ENCODE measurements at places on chromosomes 7 and 10. TPM values are rescaled to one million over a fixed set of nuclear protein-coding genes. Genes with fewer than 3 reads are reported as not detected.

DNA sequence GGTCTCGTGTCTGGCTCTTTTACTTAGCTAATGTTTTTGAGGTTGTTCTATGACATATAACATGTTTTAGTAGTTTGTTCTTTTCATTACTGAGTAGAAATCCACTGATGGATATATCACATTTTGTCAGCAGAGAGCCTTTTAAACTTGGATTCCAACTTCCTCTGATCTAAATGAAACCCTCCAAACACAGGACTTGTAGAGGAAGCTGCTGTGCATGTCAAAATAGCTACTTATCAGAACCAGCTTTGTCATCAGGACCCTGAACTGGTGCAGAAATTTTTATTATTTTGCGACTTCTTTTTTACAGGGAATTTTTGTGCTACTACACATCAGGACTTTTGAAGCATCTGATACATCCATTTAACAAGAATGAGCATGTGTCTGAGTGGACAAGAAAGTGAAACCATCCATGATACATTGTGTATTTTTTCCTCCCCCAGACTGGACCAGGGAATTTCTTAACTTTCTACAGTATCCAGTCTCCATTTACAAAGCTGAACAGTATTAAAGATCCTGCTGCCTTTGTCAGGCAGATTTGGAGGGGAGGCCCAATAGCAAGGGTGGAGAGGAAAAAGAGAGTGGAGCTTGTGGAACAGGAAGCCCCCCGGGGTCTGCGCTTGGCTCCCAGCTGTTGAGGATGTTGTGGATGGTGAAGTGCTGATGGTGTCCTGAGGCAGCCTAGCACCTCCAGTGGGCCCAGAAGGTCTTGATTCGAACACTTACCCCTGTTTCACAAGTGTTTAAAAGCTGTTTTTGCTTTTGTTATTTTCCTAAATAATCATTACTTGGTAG is 29.3 kb upstream of the MTPAP start:
- no peak for DNase-seq

Gene FRMPD2
- total RNA-seq, result not detected

DNA sequence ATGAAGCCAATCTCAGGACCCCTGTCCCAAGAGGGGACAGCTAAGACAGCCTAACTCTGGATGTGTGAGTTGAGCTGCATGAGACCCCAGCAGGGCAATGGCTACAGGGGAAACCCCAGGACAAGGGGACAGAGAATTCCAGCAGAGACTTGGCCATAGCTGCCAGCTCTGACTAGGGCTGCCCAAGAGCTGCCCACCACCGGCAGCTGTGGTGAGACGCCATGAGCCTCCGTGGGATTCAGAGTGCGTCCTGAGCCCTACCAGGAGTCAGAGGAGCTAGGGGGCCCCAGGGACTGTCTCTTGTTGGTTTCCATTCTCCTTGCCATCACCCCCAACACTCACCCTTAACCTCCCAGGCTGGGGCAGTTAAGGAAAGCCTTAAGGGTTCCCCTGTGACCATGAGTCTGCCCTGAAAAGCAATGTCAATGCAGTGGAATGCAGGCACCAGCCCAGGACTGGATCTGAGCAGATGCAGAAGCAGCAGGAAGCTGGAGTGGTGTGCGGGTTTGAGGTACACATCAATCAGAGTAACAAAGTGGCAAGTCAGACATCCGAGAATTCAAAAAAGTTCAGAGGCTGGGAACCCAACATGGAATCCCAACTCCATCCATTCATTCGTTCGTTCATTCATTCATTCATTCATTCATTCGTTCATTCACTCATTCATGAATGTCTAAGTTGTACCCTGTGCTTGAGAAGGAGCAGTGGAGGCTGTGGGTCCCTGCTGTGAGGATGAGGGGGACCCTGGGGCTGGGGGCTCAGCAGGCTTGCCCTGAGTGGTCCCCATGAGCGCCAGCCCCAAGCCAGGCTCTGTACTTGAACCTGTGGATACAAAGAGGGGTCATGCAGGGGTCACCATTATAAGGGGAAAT is 52.9 kb downstream of the C10orf120 start:
- DNase-seq, result no peak

DNA sequence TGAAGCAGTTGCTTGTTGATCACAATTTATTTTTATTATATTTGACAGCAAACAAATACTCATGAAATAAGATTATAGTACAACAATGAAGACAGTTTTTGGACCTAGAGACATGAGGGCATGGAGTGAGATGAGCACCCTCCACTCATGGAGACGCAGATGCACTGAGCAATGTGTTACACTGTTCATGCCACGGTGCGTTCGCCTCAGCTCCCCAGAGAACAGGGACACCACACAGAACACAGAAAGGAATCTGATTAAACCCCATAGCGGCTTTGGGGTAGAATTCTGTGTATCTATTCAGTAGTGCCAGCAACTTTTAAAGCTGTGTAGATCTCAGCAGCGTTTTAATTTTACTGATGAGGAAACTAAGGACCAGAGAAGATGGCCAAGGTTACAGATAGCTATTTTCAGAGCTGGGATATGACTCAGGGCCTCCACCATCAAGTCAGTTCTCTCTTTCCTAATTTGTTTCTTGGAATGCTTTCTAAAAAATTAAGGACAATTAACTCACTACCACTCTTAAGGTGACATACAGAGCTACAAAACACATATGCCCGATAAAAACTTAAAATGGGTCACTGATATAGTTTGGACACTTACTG is 33.6 kb downstream of the FAM25A start:
- DNase-seq, result no peak

Gene FASTK
- 74.9 TPM for total RNA-seq

Gene OR6V1
- not detected for total RNA-seq

- DNase-seq, result no peak
Observed at GRCh38 chr7:1710936-1711335, 40.9 kb downstream of the ELFN1 start.

GRCh38 chr7:5693529-5693928 is 87.9 kb downstream of the RNF216 start:
- DNase-seq, result no peak

- DNase-seq, result no peak
Observed at GRCh38 chr10:96718304-96718990, 1.9 kb downstream of the PIK3AP1 start.

Gene SPDYE11
- total RNA-seq, result not detected

DNA sequence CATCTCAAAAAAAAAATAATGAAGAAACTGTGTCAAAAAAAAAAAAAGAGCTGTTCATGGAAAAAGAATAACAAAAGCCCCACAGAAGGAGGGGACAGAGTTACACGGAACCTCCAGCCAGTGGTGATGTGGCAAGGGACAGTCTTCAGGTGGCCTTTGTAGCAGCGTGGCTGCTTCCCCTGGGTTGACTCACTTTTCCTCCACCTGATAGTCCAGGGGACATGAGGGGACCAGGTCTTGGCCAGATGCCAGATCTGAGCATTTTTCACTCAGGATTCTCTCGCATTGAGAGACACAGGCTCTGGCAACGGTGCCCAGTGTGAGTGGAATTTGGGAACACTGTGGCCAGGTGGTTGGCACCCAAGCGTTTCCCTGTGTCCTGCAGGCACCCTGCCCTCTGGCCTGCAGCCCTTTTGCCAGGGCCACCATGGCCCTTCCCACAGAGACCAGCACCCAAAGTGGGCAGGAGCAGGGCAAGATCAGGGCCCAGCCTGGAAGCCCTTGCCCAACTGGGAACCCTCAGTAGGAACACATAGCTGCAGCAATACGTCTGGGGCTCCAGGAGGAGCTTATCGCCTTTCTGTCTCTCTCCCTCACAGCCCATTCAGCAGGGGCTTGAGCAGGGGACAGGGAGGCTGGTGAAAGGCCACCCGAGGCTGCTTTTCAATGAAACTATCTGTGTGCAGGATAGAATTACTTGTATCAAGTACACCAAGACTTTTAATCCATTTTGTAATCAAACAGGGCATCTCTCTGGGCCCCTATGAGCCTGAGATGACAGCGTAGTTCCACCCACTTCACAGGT is 159.1 kb downstream of the UBE2H start:
- DNase-seq, result no peak

DNA sequence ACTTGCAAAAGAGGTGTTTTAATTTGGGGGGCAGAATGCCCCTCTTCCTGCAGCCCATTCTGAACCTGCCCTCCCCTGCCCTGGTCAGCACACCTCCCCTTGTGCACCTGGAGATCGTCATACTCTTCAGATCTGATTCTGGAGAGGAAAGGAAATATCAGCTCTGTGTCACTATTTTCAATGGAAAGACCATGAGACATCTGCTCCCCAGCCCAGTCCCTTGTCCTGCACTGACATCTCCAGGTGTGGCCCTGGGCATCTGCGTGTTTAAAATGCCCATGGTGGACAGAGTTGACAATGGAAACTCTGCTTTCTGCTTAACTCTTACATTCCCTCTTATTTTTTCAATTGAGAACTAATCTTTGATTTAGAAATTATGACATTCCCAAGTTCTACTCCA is 41.6 kb upstream of the RASGEF1A start:
- DNase-seq, result no peak

- no peak for DNase-seq
Observed at GRCh38 chr10:120982507-120982906, 131.3 kb downstream of the WDR11 start.

Gene ASIC3
- total RNA-seq, result 1.3 TPM

Gene CPXM2
- total RNA-seq, result 91.2 TPM

Gene MYO1G
- total RNA-seq, result 0.78 TPM

DNA sequence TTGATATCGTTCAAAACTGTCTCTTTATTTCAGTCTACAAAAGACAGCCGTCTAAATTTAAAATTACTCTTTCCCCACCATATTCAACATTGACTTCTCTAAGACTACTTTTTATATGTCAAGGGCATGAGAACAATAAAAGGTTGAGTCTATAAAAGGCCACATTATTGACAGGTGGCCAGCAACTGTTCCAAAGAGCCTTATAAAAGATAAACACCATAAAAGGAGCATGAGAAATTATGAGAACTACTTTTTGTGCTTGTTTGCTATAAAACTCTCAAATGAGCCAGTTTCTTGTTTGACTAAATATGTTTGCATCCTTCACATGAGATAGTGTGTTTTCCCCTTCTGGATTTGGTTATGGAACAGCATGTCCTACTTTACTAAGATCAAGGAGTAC is 189.2 kb downstream of the THSD7A start:
- no peak for DNase-seq

GRCh38 chr7:30596014-30596641 is 1.4 kb downstream of the GARS1 start:
- DNase-seq, result no peak

DNA sequence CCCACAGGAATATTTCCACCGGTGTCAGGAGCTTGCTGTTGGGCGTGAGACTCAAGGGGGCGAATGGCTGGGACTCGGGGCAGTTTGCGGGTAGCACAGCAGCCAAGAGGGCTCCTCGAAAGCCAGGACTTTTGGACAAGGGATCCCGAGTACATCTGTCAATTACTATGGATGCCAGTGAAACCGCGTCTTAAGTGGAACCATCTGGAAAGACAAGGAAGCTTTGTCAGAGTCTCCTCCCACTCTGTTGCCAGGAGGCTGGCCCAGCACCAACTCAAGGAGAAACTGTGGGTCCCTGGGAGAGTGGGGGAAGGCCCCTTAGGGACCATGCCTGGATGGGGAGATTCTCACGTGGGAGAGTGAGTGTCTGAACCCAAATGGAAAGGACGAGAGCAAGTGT is 57.1 kb downstream of the C10orf143 start:
- DNase-seq, result no peak

DNA sequence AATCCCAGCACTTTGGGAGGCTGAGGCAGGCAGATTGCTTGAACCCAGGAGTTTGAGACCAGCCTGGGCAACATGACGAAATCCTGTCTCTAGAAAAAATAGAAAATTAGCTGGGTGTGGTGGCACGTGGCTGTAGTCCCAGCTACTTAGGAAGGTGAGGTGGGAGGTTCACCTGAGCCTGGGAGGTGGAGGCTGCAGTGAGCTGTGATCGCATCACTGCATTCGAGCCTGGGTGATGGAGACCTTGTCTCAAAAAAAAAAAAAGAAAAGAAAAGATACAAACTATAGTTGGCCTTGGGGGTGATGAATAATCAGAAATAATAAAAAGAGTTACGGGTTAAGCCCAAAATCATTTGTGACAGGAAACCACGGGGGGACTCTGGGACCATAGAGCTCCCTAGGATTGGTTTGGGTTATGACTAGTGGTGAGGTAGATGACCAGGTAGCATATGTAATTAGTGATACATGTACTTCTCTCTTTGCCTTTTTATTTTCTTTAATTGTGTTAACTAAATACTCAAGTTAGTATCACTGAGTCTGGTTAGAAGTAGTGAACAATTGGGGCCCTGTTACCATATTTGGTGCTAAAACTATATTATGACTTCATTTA is 10.4 kb upstream of the ASCC1 start:
- DNase-seq, result no peak

Gene KLHL7
- total RNA-seq, result 26.6 TPM

DNA sequence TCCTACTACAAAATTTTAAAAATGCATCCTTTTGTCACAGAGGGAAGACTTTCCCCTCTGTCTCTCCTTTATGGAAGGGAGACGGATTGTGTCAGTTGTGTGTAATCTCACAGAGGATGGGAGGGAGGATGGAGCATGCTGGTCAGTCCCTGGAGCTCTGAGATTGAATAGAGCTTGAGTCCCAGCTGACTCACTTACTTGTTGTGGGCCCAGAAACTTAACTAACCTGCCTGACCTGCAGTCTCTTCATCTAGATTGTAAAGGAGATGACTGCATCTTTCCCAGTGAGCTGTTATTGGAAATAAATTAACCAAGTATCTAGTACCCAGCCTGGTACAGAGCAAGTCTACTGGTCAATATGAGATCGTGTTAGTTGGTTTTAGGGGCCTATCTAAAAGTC is 77.9 kb upstream of the ADO start:
- DNase-seq, result no peak

Gene NXPH1
- not detected for total RNA-seq

DNA sequence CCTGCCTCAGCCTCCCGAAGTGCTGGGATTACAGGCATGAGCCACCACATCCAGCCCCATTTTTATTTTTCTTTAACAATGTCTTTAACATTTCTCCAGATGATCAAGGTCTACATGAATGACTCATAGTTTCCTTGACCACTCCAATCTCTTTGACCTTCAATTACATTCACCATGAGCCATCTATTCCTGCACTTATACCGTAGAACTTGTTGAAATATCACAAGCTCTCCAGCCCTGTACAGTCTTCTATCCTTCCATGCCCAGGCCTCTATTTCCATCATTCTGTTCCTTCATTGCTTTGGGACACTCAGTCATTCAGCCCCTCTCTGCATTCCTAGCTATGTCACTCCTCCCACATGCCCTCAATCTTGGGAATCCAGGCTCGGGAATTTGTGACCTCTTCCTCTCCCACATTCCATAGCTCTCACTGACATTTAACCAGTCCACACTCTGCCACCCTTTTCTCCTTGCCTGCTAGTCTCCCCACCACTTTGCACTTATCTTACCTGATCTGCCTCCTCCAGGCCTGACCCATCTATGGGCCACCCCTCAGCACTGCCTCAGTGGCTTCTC is 151.8 kb upstream of the STK17A start:
- DNase-seq, result peak; percentile 75

Gene TMEM196
- not detected for total RNA-seq

- peak; percentile 29 for DNase-seq
Observed at GRCh38 chr7:36591636-36592035, 132.7 kb downstream of the AOAH start.

Gene ZSWIM8
- total RNA-seq, result 123 TPM

- DNase-seq, result no peak
Observed at GRCh38 chr7:36115448-36116321, 37.4 kb upstream of the EEPD1 start.

Measured in esophagus muscularis mucosa (tissue), 4 donors.